Left lobe of liver (tissue), 2 donors: ENCODE measurements at places on chromosomes 1 and 21. TPM values are rescaled to one million over a fixed set of nuclear protein-coding genes. Genes with fewer than 3 reads are reported as not detected.

GRCh38 chr1:229027158-229027557, 243.8 kb upstream of the RAB4A start:
- no peak for DNase-seq

DNA sequence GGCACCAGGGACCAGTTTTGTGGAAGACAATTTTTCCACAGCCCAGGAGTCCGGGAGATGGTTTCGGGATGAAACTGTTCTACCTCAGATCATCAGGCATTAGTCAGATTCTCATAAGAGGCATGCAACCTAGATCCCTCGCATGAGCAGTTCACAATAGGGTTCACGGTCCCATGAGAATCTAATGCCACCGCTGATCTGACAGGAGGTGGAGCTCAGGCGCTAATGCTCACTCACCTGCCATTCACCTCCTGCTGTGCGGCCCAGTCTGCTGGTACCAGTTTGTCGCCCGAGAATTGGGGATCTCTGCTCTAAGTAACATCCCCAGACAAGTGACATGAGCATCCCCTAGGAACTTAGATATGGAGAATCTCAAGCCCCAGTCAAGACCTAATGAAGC, 180.7 kb downstream of the COQ8A start:
- no peak for DNase-seq

- no peak for DNase-seq
These were observed 467.9 kb downstream of the SIPA1L2 start for GRCh38 chr1:232162001-232162400.

The SEMA4A gene
- 0.88 TPM for total RNA-seq

DNA sequence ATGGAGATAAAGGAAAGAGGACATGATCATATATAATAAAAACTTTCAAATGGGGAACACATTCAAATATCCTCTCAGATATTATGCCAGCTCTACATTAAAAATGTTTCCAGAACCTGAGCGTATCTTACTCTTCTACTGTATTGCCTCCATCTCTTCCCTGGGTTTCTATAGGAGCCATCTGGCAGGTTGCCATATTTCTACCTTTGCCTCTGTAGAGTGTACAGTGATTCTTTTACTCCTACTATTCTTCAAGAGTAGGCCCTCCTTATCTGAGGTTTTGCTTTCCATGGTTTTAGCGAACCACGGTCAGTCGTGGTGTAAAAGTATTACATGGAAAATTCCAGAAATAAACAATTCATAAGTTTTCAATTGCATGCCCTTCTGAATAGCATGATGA, 259.5 kb downstream of the GRIK1 start:
- DNase-seq: no peak

DNA sequence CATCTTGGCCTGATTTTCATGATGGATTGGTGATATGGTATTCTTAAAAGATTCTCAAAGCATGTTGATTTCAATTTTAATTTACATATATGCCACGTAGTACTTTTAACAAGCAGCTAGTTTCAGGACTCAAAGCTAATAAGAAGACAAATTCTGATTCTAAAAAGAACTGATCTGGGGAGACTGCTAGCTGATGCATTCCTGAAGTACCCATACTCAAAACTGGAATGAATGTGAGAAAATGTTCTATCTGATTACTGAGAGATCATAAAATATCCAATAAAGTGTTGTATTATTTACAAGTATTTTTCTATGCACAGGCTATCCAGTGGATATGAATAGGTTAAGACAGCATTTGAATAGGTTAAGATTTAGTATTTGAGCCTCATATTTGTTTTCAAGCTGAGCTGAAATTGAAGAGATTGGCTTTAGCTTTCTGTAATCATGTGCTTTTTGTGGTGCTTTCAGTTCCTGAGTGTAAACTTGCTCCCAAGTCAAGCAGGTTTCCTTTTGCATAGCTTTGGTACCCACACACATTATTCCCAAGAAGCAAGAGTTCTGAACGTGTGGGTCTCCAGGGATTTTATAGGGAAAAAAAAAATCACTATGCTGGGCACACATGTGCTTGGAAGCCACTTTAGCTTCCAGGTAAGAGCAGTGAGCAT, 114.1 kb downstream of the VPS13D start:
- no peak for DNase-seq

The GJA8 gene
- total RNA-seq: not detected

DNA sequence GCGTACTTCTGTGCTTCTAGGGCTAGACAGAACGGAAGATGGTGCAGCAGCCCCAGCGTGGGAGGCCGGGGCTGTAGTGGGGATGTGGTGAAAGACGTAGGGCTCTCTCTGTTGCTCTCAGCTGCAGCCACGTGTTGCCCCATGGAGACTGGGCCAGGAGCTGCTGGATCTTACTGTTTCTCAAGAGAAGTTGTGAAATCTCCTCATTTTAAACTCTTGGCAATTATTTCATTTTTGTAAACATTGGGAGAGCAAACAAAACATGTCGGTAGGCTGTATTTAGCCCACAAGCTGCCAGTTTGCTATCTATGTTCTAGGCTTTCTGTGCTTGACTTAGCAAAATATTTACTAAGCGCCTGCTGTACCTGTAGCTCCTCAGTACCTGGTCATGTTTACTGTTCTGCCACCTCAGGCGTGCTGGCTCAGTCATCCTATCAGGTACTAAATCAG, 15.9 kb upstream of the ELOA start:
- DNase-seq: peak; percentile 86

- no peak for DNase-seq
These were observed 33.3 kb upstream of the PGBD5 start for GRCh38 chr1:230459465-230459864.

DNA sequence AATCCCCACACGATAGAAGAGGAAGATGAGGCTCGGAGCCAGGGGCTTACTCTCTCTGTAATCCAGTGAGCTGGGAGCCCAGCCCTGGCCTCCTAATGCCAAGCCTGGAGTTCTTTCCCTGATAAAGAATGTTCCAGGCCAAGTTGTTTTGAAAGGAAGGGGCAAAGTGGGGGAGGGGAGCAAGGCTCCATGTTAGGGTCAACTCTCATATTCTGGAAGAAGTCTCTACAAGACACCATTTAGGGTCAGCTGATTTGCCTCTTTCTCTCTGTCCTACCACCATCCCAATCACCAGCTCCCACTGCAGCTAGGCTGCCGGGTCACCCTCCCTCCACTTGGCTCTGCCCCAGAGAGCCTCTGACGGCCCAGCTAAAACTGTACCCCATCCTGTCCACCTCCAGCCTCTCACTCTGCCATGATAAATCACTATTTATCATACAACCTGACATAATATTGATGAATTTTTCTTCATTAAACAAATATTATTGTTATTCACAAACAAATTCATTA, 95.0 kb downstream of the GLIS1 start:
- no peak for DNase-seq

DNA sequence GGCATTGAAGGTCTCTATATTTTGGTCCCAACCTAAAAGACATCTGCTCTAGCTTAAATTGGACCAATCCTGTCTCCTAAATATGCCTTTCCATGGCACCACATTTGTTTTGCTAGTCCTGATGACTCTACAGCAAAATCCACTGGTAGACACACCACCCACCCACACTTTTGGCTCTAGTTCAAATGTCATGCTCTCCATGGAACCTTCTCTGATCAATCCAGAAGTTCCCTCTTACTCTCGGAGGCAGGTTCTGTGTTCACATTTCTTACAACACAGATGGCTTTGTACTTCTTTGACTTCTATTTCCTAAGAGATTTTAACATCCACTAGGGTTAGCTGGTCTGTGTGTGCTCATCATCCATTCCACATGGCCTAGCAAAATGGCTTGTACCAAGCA, 151.3 kb downstream of the APP start:
- DNase-seq: no peak

DNA sequence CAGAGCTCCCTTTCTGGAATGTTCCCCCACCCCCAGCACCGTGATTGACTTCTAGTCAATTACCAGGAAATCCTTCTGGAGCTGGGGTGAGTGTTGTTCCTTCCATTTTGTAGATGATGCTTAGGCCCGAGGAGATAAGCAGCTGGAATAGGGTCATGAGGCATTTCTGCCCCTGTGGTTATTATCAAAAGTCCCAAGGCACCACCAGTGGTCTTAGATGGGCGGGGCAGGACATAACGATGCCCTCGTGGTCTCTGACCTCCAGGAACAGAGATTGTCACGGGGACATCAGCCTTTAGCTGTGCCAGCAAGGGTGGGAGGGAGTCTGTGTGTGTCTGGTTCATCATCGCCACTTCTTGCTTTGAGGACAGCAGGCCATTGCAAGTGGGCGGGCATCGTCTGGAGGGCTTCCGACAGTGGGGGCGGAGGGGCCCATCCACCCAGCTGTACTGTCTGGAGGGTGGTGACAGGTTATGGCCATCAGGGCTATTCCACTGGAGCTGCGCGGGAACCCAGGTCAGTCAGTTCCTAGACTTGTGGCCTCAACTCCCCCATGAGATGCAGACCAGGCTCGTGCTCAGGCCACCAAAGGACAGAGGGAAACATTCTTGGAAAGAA, 22.6 kb downstream of the TNFRSF8 start:
- no peak for DNase-seq

The ZNF683 gene
- total RNA-seq: not detected

DNA sequence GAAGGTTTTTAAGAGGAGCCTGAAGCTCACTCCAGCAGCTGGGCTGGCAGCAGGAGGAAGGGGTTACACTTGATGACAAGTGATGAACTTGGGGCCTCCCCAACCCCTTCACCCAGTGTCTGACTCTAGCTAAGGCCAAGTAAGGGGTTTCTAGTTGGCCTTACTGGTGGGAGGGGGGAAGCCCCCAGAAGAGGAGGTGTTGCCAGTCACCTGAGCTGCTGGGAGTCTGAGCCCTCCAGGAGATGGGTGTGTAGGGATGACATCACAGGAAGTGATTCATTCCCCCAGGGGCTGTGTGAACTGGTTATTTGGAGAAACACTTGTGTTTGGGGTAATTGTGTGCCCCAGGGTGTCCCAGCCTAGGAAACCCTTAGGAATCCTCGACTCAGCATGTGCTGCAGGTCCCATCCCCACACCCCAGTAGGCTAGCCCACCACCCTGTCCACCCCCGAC, 3.1 kb downstream of the PADI1 start:
- DNase-seq: no peak

GRCh38 chr1:226646026-226646869, 92.8 kb downstream of the ITPKB start:
- no peak for DNase-seq

DNA sequence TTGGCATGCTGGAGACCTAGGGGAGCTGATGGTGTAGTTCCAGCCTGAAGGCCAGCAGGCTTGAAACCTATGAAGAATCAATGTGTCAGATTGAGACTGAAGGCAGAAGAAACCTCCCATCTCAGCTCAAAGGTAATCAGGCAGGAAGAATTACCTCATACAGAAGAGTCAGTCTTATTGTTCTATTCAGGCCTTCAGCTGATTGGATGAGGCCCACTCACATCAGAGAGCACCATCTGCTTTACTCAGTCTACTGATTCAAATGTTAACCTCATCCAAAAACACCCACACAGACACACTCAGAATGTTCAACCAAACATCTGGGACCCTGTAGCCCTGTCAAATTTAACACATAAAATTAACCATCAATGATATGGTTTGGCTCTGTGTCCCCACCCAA, 13.7 kb upstream of the CCN1 start:
- DNase-seq: no peak

The CIART gene
- total RNA-seq: 5.3 TPM

- no peak for DNase-seq
These were observed 74.4 kb downstream of the DUSP10 start for GRCh38 chr1:221667504-221667903.

The NLRP3 gene
- 0.33 TPM for total RNA-seq

- DNase-seq: no peak
These were observed 8.0 kb downstream of the RGS4 start for GRCh38 chr1:163076981-163077761.

The LPAR3 gene
- total RNA-seq: 0.08 TPM

DNA sequence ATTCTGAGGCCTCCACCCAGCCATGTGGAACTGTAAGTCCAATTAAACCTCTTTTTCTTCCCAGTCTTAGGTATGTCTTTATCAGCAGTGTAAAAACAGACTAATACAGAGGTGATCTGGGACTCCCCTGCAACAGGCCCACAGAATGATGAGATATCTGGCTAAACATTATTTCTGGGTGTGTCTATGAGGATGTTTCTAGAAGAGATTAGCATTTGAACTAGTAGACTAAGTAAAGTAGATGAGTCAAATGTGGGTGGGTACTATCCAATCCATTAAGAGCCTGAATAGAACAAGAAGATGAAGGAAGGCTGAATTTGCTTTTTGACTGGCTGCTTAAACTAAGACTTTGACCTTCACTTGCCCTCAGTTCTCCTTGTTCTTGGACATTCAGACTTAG, 396.5 kb upstream of the LRRC7 start:
- no peak for DNase-seq

DNA sequence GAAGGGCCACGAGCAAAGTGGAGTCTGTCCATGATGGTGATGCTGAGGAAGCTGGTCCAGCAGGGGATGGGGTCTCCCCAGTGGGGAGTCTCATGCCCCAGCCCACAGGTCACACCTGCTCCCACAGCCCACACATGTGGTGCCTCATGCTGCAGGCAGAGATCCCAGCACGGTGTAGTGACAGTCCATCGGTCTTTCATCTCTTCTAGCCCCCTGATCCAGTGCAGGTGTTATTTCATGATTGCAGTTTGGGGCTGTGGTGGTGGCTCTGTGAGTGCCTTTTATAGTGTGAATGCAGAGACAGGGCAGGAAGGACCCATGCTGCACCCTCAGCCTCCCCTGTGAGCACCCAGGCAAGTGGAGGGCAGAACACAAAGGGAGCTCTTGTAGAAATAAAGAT, 45.0 kb downstream of the UBASH3A start:
- DNase-seq: no peak

DNA sequence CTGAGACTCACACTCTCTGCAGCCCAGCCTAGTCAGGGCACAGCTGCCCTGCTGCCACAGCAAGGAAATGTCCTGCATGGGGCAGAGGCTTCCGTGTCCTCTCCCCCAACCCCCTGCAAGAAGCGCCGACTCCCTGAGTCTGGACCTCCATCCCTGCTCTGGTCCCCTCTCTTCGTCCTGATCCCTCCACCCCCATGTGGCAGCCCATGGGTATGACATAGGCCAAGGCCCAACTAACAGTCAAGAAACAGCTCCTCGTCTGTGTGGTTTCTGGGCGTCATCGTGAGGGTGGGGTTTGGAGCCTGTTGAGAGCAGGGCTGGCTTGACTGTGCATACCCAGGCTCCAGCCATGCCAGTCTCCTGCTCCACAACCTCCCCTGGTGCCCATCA, 19.5 kb downstream of the FAAH start:
- no peak for DNase-seq

The SELP gene
- 0.78 TPM for total RNA-seq

GRCh38 chr1:1157426-1157913, 16.2 kb upstream of the TTLL10 start:
- peak; percentile 69 for DNase-seq

DNA sequence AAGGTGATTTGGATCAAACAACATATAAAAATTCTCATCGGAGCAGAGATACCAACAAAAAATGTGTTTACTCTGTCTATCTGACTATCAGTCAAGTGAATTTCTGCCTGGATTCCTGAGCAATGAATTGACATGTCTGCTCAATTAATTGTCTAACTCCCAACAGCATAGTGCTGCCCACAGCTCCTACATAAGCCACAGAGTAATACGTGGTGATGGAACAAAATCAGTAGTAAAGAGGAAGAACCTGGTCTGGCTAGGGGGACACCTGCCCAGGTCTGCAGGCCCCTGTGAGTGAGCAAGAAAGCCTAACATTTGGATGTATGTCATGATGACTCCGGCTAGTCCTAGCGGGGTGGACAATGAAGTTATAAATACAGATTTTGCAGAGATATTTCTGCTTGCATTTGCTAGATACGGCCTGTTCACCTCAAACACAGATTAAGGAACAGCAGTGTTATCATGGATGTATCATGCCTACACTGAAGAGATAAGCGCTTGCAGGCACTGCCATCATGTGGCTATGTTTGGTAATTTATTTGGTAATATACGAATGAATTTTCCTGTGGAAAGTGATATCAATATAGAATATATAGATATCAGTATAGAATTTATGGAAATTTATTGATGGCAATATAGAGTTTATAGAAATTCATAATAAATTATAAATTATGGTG, 69.6 kb upstream of the LRRC8B start:
- DNase-seq: no peak
